NCI-H1417 treated with DMSO at 0.1 percent for 48 hours (cell line): ENCODE measurements at places on chromosomes 7 and 10.

GRCh38 chr7:17506596-17506995 lies 208.1 kb downstream of the AHR start:
- no peak for DNase-seq

GRCh38 chr10:77348751-77349150 lies 288.9 kb downstream of the KCNMA1 start:
- no peak for DNase-seq

DNA sequence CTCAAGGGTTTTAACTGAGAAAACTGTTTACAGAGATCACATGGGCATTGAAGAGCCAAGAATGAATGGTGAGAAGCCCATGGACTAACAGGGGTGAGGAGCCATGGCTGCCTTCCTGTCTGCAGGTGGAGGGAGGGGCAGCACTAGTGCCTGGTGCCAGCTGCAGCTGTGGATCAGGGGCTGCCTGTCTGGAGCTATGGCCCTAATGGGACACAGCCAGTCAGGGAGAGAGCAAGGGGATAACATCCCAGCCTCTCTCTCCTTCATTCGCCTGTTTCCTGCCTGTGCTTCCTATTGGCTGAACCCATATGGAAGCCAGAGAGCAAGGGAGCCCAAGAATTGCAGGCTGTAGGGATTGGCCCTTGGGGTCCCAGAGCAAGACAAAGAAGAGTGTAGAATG lies 125.8 kb upstream of the GAD2 start:
- no peak for DNase-seq

DNA sequence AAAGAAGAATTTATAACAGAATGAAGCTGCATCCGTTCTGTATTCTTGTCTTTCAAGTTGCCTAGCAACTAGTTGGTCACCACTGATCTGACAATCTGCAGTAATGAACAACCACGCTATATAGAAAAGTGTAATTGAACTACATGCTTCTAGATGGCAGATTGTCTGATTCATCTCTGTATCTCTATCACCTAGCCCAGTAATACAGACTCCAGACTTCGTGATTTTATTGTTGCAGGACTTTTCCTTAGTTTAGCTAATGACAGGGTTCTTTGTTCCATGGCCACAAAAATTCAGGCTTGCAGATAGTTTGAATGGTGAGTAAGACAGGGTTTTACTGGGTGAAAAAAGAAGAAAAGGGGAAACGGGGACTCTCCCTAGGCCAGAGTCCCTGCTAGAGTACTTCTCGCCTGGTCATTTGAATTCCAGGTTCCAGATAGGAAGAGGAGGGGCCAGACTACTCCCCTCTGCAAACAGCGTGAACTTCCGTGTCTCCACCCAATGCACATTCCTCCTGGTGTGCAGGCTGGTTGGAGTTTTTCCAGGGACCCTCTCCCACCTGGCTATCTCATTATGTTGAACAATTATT lies 45.9 kb downstream of the COL1A2 start:
- no peak for DNase-seq

- no peak for DNase-seq
Measured at GRCh38 chr10:100628061-100628460, 92.3 kb downstream of the HIF1AN start.
